ENCODE measurements at places on chromosomes 2 and 18. TPM values are rescaled to one million over a fixed set of nuclear protein-coding genes. Genes with fewer than 3 reads are reported as not detected.

The CTAGE1 gene
- polyA plus RNA-seq: not detected

The SMYD1 gene
- polyA plus RNA-seq: 10.6 TPM

The AKAIN1 gene
- not detected for polyA plus RNA-seq

The C2orf66 gene
- polyA plus RNA-seq: not detected

The DYNAP gene
- polyA plus RNA-seq: 0.18 TPM

The EDAR gene
- polyA plus RNA-seq: 4.3 TPM

The LINC00305 gene
- polyA plus RNA-seq: not detected

The SNRNP200 gene
- 208 TPM for polyA plus RNA-seq

The GPR55 gene
- polyA plus RNA-seq: 0.17 TPM

The CFAP65 gene
- polyA plus RNA-seq: 3.1 TPM

The PAX3 gene
- polyA plus RNA-seq: 0.14 TPM

The ATG16L1 gene
- polyA plus RNA-seq: 20.9 TPM

The GCC2 gene
- polyA plus RNA-seq: 64.0 TPM

GRCh38 chr2:832635-833034 lies 118.0 kb upstream of the SNTG2 start:
- DNase-seq: no peak

DNA sequence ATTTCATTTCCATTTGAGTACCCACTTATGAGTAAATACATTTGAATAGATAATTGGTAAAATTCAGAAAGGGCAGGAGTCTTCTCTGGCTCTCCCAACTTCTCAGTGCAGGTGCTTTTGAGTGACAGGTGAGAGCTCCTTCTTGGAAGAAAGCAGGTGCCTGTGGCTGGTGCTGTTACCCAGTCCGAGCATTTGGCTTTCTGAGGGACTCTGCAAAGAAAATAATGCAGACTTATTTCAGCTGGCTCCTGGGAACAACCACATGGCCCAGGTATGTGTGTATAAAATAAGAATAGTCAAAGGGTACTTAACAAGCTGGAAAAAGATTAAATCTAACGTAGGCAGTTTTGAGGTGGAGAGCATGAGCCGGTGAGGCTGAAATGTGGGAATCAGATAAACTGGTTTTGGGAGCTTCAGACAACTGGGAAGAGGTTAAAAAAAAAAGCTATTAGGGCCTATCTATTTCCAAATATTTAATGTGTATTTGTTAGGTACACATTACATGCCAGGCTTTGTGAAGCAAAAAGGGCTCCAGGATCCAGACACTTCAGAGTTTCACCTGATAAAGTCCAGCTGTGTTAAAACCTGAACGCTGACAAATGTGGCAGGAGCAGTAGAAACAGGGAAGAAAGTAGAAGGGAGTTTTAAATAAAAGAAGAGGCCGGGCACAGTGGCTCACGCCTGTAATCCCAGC lies 20.6 kb downstream of the ZNF236 start:
- DNase-seq: no peak

DNA sequence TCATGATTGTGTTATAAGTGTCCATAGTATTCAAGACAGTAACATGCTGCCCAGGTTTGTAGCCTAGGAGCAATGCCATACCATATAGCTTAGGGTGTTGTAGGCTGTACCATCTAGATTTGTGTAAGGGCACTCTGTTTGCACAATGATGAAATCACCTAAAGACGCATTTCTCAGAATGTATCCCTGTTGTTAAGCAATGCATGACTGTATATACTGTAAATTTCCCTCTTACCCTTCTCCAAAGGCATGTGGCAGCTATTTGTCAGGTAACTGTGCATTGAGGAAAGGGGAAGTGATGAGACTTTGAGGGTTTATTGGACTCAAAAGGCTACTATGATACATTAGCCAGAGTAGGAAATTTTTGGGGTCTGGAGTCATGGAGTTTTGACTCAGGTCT lies 180.8 kb downstream of the VAPA start:
- no peak for DNase-seq

DNA sequence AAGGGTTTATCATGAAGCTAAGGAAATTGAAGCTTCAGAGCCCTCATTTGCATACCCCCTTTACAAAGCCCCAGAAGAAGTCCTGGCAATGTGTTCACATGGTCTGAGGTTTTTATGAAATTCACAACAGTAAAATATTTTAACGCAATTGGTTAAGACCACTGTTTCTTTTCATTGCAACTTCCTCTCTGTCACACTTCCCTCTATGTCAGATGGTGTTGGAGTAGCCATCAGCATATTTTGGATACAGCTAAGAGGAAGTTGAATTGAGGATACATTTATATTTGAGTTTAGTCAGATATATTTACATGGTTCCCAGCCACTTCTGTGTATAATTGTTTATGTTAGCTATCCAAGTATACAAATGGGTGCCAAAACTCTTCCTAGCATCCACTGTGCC lies 170.0 kb downstream of the TXNL1 start:
- no peak for DNase-seq

DNA sequence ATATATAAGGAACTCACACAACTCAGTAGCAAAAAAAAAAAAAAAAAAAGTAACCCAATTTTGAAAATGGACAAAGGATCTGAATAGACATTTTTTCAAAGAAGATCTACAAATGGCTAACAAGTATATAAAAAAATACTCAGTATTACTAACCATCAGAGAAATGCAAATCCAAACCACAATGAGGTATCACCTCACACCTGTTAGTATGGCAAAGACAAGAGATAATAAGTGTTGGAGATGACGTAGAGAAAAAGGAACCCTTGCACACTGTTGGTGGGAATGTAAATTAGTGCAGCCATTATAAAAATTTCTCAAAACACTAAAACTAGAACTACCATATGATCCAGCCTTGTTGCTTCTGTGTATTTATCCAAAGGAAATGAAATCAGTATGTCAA lies 5.8 kb upstream of the CNDP1 start:
- DNase-seq: no peak

DNA sequence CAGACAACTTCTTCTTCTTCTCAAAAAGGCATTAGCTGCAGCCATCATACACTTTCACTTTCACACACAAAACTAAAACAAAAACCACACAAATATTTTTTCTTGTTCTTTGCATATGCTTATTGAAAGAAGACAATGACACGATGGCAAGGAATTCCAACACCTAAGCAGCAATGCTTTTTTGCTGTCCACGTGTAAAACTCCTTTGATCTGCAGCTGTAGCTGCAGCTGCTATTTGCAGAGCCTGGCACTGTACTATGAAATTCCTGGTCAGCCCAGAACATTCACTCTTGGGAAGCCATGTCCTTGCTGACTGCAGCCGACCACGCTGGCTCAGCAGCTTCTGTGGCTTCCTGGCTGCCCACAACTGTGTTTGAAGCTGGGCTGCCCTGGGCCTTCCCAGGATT lies 316.2 kb downstream of the CDH2 start:
- DNase-seq: no peak

GRCh38 chr2:117785740-117786139 lies 28.8 kb upstream of the DDX18 start:
- no peak for DNase-seq

GRCh38 chr2:220154304-220154703 lies 526.9 kb downstream of the SLC4A3 start:
- DNase-seq: no peak

DNA sequence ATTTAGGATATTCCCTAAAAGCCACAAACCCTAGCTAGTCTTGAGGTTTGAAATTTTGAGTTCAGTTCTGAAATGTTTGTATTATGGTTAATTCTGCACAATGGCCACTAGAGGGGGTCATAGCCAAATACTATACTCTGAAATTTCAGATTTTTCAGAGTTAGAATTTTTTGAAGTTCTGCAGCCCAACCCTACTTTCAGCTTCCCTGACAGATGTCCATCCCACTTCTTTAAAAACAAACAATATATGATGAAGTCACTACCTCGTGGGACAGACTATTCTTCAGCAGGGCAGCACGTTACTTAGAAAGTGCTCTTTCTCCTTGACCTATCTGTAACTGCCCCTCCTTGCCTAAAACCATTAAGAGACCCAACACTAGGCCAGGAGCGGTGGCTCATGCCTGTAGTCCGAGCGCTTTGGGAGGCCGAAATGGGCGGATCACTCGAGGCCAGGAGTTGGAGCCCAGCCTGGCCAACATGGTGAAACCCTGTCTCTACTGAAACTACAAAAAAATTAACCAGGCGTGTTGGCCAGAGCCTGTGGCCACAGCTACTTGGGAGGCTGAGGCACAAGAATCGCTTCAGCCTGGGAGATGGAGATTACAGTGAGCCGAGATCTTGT lies 48.2 kb upstream of the PAPOLG start:
- DNase-seq: peak; percentile 13

- DNase-seq: no peak
Observed at GRCh38 chr2:201320701-201321100, 36.4 kb downstream of the FLACC1 start.

- DNase-seq: no peak
Observed at GRCh38 chr2:118102433-118103082, 14.3 kb downstream of the INSIG2 start.

- no peak for DNase-seq
Observed at GRCh38 chr2:196851088-196851487, 41.9 kb upstream of the C2orf66 start.

GRCh38 chr2:498493-499178 lies 178.6 kb downstream of the TMEM18 start:
- no peak for DNase-seq

- no peak for DNase-seq
Observed at GRCh38 chr2:235162837-235163197, 211.0 kb downstream of the SH3BP4 start.

GRCh38 chr18:48933578-48934414 lies 17.0 kb downstream of the SMAD7 start:
- no peak for DNase-seq

GRCh38 chr2:96144481-96145035 lies 682 bp downstream of the DUSP2 start:
- DNase-seq: no peak

DNA sequence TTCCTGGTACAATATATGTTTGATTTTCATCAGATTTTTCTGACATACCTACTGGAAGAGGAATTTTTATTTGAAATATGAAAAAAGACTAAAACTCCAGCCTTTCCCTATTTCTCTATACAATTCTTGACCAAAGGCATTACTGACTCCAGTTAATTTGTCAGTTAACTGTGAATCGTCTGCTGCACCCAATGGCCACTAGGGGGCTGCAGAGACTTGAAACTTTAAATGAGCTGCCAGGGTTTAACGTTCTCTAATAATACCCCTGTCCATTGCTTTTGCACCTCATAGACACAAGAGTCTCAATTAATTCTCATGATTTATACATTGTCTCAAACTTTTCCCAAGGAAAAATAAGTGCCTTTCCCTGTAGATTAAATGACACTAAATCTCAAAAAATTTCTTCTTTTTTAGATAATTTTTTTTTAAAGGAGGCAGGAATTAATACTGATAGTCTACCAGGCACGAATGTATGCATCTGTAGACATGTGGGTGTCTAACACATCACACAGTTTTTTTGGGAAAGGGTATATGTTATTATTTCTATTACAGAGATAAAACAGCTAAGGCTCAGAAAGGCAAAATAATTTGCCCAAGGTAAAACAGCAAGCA lies 1.8 kb upstream of the ALK start:
- DNase-seq: peak; percentile 21

DNA sequence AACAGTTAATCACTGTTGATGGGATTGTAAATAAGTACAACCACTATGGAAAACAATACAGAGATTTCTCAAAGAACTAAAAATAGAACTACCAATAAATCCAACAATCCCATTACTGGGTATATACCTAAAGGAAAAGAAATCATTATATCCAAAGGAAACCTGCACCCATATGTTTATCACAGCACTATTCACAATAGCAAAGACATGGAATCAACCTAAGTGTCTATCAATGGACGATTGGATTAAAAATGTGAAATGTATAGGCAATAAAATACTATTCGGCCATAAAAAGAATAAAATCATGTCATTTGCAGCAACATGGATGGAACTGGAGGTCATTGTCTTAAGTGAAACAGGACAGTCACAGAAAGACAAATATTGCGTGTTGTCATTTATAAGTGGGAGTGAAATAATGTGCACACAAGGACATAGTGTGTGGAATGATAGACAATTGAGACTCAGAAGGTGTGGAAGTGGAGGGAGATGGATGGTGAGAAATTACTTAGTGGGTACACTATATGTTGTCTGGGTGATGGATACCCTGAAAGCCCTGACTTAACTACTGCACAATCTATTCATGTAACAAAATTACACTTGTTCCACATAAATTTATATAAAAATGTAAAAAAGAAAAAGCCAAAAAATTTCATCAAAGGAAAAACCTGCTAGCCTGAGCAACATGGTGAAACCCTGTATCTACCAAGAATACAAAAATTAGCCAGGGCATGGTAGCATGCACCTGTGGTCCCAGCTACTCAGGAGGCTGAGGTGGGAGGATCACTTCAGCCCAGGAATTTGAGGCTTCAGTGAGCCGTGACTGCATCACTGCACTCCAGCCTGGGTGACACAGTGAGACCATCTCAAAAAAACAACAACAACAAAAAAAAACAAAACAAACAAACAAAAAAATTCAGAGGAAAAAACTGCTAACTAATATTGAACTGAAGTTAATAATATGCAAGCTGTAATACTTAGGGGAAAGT lies 12.6 kb downstream of the APOB start:
- DNase-seq: no peak

DNA sequence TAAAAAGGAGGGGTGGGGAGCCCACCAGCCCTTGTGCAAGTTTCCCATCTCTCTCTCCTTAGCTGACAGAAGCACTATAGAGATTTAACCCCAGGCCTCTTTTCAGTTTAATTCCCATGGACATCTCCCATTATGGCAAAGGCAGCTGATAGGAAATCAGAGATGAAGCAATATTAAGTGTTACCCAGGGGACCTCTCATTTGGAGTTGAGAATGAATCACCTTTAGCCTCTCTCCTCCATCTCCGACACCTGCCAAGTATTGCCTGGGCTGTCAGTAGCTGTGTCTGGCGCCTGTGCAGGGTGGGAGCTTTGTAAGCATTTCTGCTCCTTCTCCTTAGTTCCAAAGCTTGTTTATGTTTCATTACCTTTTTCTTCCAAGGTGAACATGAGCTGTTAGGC lies 109.0 kb downstream of the AQP4 start:
- no peak for DNase-seq

DNA sequence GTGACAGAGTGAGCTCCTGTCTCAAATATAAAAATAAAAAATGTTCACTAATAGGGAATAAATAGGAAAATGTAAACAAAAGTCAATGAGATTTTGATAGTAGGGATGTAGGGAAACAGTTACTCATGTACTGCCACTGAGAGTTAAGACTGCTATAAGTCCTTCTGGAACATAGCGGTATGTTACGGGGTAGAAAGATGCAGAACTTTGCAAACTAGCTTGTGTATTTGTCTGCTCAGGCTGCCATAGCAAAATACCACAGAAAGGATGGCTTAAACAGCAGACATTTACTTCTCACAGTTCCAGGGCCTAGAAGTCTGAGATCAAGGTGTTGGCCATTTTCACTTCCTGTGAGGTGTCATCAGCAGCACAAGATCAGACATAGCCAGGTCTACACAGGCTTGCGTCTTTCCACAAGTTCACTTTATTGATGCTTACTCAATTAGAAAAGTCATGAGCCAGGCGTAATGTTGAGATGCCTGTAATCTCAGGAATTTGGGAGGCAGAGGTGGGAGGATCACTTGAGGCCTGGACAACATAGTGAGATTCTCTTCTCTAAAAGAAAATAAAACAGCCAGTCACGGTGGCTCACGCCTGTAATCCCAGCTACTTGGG lies 8.8 kb downstream of the TXNDC2 start:
- DNase-seq: no peak

GRCh38 chr2:140797718-140798117 lies 1333.1 kb downstream of the LRP1B start:
- DNase-seq: no peak
